ENCODE measurements at places on chromosomes 2 and 18.

DNA sequence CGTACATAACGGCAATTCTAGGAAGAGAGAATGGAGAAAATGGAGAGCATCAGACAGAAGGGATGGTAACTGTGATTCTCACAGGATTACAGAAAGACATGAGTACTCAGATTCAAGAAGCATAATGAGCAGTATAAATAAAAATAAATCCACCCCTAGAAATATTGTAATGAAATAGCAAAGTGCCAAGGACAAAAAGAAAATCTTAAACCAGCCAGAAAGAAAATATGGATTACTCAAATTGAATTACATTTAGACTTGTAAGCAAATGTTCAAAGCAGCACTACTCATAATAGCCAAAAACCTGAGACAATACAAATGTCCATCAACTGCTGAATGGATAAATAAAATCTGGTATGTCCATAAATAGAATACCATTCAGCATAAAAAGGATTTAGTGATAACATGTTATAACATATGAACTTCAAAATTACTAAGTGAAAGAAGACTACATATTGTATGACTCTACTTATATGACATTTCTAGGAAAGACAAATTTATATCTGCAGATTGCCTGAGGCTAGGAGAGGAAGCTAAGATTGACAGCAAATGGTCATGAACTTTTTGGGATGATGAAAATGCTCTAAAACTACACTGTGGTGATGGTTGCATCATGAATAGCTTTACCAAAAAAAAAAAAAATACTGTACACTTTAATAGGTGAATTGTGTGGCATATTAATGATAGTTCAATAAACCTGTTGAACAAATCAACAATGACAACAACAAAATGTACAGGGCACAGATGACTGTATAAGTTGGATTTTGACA, 63.4 kb upstream of the SPTBN1 start:
- DNase-seq = no peak

- DNase-seq = no peak
These were observed 3.0 kb downstream of the SAP130 start for GRCh38 chr2:128024816-128025215.

DNA sequence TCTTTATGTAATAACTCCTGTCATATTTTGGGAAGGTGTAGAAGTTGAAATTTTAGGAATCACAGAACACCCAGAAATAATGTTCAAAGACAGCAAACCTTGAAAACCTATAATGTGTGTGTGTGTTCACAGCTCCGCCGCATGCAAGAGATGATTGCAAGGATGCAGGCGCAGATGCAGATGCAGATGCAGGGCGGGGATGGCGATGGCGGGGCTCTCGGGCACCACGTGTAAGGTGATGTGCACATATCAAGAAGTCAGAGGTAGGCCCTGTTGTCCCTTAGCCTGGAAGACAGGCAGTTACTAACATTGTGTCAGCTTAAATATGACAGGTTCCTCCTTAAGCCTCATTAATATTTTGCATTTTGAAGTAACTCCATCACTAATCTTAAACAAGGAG, 6.1 kb upstream of the FARP2 start:
- no peak for DNase-seq

- no peak for DNase-seq
These were observed 1024.7 kb upstream of the PIK3C3 start for GRCh38 chr18:40930211-40930882.

GRCh38 chr2:164620873-164621763, at the start of gene GRB14:
TSS of gene GRB14 (minus strand) at chr2:164621482. CDS start at chr2:164621309, 173 bp downstream.
- peak; percentile 10 for DNase-seq

DNA sequence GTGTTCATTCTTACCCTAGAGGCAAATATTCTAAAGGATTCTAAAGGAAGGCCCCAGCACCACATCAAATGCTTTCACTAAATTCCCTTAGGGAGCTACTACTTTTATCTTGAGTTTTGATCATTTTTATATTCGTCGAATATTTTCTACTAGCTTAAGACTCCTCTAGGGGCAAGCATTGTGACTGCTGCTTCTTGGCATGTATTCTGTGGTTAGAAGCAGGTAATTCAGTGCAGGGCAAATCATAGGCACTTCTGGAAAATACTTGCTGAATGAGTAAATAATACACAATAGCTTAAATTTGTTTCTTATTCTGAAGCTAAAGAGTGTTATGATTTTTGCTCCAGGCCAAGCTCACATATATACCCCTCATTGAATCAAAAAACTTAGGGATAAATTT, 136.4 kb downstream of the LRP2 start:
- no peak for DNase-seq

DNA sequence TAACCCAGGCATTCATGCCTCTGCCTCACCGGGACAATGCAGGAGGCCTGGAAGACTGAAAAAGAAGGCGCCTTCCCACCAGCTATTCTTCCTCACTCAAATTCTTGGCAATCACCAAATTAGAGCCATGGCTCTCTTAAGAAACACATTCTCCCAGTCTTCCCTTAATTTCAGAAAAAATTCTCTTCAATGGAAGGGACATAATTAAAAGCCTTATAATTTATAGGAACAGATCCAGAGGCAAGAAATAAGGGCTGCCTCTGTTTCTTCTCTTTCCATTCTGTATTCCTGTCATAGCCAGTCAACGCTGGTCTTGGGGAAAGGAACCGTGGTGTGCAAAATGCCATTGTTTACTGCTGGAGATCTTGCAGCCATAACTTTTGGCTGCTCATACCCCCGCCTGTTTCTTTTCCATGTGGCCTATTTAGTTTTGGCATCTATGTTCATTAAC, 32.8 kb downstream of the DTNA start:
- no peak for DNase-seq

DNA sequence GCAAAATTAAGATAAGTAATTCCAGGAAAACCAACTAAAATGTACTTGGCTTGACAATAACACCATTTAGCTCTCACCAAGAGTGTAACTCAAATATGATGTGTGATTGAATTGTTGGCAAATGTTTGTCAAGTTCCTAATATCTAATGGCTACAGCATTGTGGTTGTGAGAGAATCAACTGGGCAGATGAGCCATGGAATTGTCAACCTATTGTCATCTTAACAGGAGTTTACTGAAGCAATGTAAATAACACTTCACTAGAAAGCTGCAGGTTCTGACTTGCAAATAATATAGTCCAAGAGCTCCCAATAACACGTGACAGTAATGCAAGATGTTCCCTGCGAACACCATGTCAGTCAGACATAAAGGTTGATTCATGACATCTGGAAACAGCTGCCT, 495.2 kb upstream of the MEIS1 start:
- no peak for DNase-seq

DNA sequence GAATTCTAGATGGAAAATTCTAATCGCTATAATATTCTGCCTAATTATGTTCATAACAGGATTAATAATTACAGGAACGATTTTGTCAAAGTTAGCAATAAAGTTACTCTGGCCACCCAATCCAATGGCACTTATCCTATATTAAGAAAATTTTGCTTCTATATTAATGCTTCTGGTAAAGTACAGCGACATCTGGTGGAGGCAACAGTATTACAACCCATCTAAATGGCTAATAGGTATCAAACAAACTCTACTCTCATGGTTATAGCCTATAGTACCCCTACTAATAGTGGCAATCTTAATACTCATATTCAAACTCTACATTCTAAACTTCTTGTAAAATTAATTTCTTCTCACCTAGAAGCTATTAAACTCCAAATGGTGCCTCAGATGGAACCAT, 1084.7 kb upstream of the LRRTM1 start:
- DNase-seq = no peak

DNA sequence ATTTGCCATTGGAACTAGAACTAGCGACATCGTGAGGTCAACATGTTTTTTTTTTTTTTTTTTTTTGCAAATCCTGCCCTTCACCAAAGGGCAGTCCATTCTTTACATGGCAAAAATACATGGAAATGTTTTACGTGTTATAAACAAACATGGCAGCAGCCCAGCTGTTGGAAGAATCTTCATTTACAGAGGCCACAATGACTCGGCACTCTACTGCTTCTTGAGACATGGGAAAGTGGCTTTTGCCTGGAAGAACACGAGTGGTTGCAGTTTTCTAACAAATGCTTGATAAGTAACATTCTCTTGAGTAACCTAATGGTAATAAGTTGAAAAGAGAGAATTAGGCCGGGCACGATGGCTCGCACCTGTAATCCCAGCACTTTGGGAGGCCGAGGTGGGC, 22.8 kb upstream of the POLR1B start:
- DNase-seq = no peak

DNA sequence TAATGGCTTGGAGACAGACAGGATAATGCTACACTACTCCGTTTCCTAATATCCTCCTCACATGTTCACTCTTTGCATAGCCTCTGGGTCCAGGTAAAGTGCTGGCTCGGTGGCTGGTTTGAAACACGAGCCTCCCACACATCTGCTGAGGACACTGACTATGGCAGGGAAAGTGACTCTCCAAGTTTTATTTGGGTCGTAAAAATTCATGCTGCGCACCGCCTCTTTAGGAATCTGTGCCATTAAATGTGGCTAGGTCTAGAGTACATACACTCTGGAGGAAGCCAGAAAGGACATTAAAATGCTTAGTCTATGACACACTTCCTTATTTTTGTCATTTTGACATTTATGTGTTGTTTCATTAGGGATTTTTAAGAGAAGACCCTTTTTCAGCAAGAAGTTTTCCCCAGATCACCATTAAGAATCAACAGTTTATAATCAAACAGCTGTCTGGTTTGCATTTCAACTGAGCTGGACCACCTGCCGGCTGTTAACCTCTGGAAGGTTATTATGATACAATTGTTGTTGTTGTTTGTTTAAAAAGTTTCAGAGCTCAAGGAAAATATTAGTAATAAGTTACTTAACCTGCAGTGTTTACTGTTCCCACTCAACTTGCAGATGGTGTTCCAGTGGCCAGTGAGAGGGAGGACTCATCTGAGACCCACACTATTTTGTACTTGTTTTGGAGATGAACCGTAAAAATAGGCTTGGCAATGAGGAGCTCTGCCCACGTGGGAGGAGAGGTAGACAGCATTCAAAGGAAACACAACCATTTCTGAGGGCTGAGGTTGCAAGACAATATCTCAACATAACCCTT, 443.3 kb upstream of the MEIS1 start:
- DNase-seq = no peak
